SIG-M5 (cell line): ENCODE measurements at places on chromosomes 2 and 18.
A peak's percentile ranks its signal among the peaks of the same experiment; 100 is the strongest.

- DNase-seq: no peak
Observed at GRCh38 chr2:3024401-3024935, 353.1 kb downstream of the EIPR1 start.

GRCh38 chr2:189086710-189087109 lies 92.9 kb downstream of the COL5A2 start:
- DNase-seq: no peak

- no peak for DNase-seq
Observed at GRCh38 chr2:238120463-238121298, 17.8 kb upstream of the KLHL30 start.

DNA sequence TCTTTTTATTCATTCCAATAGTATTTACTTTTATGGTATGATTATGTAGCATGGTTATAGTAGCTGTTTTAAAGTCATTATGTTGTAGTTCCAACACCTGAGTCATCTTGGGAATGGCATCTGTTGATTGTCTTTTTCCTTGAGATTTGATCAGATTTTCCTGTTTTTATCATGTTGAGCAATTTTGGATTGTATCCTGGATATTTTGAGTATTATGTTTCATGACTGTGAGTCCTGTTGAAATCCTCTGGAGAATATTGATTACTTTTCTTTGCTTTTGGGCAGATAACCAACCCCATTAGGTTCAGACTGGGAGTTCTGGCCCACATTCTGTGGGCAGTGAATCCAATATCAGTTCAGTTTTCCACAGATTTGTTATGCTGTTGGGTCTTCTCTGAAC lies 163.2 kb upstream of the SPRED2 start:
- no peak for DNase-seq

DNA sequence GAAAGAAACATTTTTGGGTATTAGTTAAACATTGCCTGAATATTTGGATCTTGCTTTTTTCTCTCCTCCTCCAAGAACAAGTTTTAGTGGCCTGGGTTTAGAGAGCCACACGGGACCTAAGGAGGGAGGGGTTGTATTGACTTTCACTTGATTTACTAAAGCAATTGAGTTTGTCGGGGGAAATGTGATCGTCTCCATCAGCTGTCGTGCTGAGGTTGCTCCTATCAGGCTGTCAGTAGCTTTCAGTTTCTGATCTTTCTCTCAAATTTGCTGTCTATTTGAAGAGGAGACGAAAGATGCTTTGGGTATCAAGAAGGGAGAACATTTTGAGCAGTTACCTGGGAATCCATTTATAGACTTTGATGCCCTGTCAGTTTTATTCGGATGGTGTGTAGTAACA lies 106.0 kb downstream of the SETBP1 start:
- no peak for DNase-seq

- no peak for DNase-seq
Observed at GRCh38 chr2:227098162-227098515, 65.9 kb downstream of the COL4A4 start.

GRCh38 chr18:2851771-2852170 lies 5.0 kb downstream of the EMILIN2 start:
- DNase-seq: no peak

DNA sequence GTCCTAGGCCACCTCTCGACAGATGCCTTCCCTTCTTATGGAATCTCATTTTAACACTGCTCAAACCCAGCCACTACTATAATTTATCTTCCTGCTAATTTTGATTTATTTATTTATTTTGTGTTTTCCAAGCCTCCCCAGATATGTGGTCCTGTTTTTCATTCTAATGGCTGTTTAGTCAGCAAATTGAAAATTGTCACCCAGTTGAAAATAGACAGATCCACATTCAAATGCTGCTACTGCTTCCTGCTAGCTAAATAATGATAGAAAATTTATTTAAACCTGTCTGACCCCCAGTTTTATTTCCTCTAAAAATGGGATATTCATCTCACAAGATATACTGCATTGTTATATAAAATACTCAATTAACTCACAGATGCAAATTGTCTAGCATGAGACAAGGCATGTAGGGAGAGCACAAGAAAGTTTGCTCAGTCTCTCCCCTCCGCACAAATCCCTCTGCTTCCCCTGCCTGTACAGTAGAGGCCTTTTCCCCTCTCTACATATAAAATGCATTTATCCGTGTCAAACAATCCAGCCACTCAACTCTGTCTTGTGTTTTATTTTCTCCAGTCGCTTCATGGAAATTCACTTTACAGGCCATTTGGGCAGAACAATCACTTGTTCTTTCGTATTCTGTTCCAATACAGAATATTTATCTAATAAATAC lies 389.9 kb downstream of the SOX11 start:
- DNase-seq: no peak

DNA sequence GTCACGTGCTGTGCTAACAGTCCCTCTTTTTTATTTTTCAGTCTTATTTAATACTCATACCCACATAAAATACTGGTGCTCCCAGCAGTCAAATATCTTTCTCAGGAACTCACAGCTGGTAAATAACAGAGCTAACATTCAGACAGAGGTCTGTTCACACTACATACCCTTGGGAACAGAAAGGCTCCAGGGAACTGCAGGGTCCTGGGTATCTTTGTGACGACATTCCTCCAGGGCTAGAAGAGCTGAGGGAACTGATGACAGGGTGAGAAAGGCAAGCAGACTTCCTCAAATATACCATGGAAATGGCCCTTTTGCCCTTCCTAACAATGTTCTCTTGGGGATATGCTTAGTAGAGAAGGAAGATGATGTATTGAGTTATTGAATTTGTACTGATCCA lies 19.3 kb downstream of the PDE6D start:
- no peak for DNase-seq

- no peak for DNase-seq
Observed at GRCh38 chr2:9565436-9566153, 10.0 kb upstream of the ADAM17 start.

GRCh38 chr2:189408294-189408693 lies 33.0 kb upstream of the WDR75 start:
- no peak for DNase-seq

- DNase-seq: no peak
Observed at GRCh38 chr2:118806797-118807667, 40.4 kb downstream of the EN1 start.

GRCh38 chr2:217788669-217789002 lies 214.2 kb downstream of the TNS1 start:
- no peak for DNase-seq

DNA sequence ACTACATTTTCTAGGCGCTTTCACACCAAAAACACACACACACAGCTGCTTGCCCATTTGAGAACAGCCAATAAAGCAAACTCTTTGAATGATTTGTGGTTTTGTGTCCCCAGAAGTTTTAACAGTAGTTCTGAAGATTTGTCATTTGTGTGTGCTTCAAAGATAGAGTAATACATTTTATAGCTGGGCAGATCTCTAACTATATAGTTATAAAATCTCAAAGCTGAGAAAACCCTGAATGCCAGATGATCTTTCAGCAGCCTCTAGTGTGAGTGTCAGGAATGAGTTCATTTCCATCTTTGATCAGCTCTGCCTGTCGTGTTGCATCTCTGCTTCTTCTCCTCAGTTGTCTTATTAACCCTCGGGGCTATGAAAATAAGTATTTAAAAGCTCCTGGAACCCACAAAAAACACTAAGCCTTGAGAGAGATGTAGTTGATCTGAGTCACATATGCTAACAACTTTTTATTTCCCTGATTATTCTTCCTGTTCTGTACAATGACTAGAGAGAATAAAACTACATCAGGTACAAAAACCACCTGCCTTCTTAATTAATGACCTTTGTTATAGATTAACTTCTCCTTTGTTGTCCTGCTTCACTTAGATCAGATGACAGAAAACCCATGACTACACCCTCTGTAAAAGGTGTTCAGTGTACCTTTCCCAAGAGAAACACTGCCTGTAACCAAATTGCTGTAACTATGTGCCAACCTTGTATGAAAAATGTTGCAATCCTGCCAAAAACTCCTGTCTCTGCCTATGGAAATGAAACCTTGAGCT lies 30.0 kb upstream of the SLC3A1 start:
- DNase-seq: no peak

DNA sequence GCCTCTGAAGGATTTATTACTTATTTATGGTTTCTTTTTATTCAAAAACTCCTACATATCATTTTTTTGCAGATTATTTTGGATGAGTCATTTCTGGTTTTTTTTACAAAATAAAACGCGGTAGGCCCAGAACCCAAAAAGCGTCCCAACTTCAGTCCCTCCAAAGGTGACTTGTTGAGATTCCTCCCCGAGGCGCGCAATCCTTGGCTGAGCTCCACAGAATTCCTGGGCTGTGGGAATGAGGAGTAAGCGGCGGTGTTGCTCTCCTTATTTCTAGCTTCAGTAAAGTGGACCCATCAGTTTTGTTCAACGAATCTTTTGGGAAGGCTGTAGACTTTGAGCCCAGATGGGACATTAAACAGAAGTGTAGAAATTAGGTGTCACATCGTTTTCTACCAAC lies 67.0 kb upstream of the RMP24 start:
- no peak for DNase-seq

DNA sequence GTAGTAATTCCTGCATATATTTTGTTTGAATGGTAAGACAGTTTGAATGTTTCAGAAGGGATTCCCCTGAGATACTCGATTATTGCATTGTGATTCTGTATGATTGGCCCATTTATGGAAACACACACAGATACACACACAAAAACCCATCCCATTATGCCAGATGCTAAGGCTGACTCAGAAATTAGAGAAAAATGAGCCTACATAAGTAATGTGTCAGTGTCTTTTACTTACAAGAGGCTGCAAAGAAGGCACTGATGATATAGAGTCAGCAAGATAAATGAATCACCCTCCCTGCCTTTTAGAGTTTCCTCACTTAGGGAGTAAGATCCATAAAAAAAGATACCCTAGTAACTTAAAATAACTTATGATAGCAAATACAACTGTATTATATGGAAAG lies 1481.1 kb upstream of the ACVR2A start:
- no peak for DNase-seq

- no peak for DNase-seq
Observed at GRCh38 chr2:938181-939005, 12.3 kb upstream of the SNTG2 start.

- DNase-seq: no peak
Observed at GRCh38 chr2:236875906-236876505, 209.7 kb upstream of the COPS8 start.

DNA sequence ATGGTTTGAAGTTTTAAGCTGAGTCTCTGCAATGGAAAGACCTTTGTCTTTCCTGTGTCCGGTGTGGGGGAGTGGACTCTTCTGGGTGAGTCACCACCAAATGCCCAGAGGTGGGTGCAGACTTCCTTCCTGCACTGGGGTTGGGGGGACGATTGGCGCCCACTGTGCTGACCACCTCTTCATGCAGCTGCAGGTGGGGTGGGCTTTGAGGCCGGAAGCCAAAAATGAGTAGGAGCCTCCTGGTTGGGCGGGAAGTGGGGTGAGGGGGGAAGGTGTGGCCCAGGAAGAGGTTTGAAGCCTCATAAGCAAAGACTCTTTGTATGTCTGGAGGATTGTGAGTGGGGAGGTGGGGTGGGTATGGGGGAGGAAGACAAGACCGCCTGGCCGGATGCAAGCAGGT lies 27.6 kb downstream of the PAX8 start:
- DNase-seq: no peak

GRCh38 chr2:119659601-119660342 lies 19.2 kb upstream of the TMEM177 start:
- no peak for DNase-seq

GRCh38 chr2:175111200-175111657 lies 56.8 kb downstream of the ATF2 start:
- peak; percentile 11 for DNase-seq

GRCh38 chr2:198499539-198499938 lies 695.1 kb downstream of the PLCL1 start:
- DNase-seq: no peak

GRCh38 chr2:237652181-237652580 lies 24.8 kb downstream of the LRRFIP1 start:
- DNase-seq: no peak

DNA sequence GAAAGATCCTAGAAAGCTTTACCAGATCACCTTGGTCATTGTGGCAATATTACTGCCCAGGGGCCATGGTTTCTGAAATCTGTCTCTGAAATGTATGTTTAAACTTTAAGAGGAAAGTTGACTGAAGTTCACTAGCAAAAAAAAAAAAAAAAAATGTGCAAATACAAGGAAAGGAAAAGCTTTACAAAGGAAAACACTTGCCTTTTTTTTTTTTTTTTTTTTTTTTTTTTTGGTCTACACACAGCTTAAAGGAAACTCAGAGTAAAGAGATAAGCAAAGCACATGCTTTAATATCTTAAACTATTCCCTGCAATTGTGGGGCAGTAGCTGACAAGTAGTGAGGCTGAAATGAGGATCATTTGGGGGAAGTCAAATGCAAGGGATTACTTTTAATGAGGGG lies 174.2 kb upstream of the EPAS1 start:
- no peak for DNase-seq

GRCh38 chr2:10987861-10988260 lies 76.1 kb downstream of the KCNF1 start:
- DNase-seq: no peak

GRCh38 chr2:107094450-107094986 lies 208.6 kb upstream of the ST6GAL2 start:
- no peak for DNase-seq

GRCh38 chr18:5413447-5413846 lies 117.9 kb upstream of the ZBTB14 start:
- DNase-seq: no peak

DNA sequence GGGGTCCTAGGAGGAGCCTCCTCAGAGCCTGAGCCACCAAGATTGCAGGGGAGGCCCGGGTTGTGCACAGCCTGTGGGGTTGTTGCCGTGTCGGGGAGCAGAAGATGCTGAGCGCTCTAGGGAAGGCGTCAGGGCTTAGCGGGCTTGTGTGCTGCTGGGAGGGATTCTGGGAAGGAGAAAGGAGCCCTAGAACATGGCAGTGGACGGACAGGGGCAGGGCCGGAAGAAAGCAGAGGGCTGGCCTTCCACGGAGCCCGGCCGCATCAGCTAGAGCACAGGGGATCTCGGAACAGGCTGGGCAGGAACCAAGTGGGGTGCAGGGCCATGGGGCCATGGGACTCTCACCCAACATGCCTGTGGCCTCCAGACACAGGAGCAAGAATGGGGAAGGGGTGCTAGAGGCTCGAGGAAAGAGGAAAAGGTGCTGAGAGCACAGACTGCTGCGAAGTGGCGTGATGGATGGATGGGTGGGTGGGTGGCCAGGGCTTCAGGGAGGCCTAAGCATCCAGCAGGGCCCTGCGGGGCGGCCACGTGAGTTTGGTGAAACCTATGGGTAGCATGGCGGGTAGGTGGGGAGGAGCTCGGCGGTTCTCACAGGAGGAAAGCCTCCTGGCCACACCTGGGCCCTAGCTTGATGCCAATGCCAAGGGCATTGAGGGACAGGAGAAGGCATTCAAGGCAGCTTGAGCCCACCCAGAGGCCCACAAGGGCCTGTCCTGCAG lies 35.8 kb downstream of the MTERF4 start:
- no peak for DNase-seq

- DNase-seq: no peak
Observed at GRCh38 chr2:79792090-79792489, 279.2 kb downstream of the CTNNA2 start.
